ENCODE measurements at places on chromosomes 16 and 17.

- DNase-seq = no peak
Observed at GRCh38 chr16:9176547-9177418, 85.3 kb downstream of the HAPSTR1 start.

- peak; percentile 89 for DNase-seq
Observed at GRCh38 chr16:3029491-3030221, 5.8 kb downstream of the THOC6 start.

DNA sequence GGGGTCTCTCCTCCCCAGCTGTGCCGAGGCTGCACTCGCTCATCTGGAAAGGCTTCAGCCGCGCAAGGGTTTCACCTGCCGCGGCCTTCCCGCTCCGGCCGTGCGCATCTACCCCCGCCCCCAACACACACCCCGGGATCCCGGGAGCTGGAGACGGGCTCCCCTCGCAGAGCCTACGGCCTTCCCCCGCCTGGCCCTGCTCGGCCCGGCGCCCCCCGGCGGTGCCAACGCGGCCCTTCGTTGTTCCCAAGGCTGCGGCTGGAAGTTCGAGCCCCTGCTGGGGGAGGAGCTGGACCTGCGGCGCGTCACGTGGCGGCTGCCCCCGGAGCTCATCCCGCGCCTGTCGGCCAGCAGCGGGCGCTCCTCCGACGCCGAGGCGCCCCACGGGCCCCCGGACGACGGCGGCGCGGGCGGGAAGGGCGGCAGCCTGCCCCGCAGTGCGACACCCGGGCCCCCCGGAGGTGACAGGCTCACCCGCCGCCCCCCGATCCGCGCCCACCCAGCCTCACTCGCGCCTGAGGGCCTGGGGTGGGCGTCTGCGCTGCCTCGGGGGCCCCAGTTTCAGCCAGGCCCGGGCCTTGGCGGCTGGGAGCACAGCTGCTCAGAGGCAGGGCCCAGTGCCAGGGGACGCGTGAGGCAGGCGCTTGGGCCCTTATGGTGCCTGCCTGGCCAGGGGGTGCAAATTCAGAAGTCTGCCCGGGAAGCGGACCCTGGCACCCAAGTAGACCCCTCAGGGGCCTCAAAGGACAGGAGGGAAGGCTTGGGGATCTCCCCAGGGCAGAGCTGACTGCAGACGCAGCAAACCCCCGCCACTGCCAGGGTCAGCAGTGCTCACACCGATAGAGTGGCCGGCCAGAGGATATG is 11.2 kb downstream of the GALK1 start:
- peak; percentile 93 for DNase-seq

DNA sequence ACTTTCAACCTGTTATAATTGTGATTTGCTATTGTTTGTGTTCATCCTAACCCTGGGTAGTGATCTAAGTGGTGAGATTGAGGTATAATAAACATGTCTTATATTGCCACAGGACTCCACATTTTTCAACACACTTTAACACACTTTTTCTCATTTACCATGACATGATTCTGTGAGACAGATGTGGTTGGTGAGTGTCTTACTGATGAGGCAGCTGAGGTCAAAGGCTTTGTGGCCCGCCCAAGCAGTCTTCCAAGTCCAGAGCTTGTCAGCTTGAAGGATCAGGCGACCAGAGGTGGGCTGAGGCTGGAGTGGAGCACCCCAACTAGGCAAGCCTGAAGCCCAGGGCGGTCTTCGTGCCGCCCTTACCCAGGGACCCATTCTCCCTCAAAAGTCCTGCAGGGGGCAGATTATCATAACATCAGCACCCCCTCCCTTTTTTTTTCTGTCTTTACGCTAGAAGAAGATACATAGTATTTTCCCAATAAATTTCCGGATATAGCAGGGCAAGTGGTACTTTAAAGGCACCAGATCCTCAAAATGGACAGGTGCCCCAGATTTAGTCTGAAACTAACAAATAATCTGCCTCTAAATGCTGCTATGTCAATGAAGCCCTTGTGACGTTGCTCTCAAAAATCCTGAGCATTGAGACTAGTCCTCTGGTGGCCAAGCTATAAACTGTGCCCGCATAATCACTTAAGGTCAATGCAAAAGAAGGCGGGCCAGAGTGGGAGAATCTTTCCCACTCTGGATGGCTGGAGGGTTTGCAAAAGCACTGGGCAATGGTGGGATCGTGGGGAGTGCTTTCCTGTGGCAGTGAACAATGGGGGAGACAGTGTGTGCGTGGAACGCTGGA is 21.1 kb downstream of the KCTD19 start:
- DNase-seq = no peak

DNA sequence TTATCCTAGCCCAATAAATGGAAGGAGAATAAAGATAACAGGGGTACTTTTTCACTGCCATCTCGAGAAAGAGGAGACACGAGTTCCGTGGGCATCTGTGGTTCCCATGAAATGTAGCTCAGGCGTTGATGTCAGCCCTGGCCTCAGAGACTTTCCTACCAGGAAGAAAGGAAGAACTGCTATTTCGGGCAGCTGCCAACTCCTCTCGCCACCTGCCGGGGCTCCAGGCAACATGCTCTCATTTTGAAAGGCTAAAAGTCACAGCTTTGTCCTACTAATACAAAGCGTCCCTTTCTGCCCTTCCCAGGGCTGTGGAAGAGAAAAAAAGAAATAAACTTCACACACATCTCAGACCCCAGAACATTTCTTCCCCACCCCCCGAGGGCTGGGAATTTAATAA is 65.8 kb downstream of the DHRS7C start:
- DNase-seq = no peak

- DNase-seq = no peak
Observed at GRCh38 chr17:1043601-1044251, 46.8 kb downstream of the TIMM22 start.

DNA sequence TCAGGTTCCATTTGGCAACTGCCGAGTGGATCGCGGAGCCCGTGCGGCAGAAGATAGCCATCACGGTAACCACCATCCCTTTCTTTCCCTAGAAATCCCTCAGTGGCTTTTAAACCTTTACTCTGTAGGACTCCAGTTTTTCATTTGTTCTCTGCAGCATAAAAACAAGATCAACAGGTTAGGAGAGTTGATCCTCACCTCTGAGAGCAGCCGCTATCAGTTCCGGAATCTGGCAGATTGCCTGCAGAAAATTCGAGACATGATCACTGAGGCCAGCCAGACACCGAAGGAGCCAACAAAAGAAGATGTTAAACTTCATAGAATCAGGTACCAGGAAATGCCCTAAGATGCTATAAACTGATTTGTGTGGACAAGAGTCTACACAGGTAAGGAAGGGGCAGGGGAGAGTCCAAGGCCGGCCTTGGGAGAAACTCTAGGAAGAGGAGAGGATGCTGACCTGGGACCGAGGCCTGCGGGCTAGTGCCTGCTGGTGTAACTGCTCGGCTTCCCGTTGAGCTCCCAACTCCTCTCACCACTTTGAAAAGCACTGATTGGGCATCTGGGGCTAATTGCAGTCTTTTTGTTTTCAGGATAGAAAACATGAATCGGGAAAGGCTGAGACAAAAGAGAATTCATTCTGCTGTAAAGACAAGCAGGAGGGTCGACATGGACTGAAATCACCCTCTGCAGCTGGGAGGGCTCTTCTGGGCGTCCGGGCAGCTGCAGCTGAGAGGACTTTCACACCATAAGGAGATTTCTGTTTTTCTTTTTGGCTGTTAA is 8.1 kb downstream of the MRPL58 start:
- DNase-seq = no peak

- no peak for DNase-seq
Observed at GRCh38 chr17:4777969-4778760, 6.5 kb downstream of the TM4SF5 start.

- DNase-seq = peak; percentile 84
Observed at GRCh38 chr17:29588562-29589411, 661 bp downstream of the GIT1 start.

DNA sequence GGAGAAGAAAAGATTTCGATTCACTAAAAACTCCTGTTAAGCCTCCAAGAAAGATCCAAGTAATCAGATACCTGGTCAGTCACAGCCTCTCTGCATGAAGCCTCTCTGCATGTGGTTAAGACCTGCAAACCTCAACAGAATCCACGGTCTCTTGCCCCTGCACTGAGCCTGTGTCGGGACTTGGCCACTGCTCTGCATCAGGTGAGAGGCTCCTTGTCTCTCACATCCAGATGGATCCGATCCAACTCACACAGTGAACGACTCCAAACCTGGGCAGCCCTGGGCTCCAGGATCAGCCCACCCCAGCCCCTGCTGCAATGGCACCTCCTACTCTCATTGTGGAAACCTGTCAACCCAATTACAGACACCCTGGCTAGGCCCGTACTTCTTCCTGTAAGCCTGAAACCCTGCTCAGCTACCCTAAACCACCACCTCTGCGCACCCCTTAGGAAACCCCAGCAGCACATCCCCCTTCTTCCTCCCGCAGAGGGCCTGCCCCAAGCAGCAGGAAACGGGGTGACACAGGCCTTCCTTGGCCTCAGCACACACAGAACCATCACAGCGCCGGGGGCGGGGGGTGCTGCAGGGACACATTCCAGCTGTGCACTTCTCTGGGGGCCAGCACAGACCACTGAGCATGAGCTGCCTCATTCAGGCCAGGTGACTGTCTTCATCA is 129.5 kb downstream of the ANKRD11 start:
- DNase-seq = peak; percentile 94

DNA sequence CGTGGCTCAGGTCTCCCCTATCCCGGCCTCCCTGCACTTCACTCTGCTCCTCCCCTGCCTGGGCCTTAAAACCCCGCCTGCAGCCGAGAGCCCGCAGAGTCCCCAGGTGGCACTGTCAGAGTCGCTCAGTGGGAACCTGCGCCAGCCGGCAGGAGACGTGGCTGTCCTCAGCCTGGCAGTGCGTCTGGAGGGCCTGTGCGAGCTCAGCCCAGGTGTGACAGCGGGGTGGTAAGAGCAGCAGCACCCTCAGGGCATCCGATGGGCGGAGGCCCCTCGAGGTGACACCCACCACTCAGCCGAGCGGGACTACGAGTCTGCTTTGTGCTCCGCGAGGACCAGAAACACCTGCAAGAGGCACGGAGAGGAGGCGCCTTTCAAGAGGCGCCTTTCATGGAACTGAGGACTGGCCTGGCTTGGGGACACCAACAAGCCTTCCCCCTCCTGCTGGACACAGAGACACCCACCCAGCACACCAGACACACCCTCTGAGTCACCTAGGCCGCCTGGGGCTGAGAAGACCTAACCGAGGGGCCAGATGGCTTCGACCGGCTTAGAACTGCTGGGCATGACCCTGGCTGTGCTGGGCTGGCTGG is at the start of gene CLDN9:
CLDN9 (plus strand) TSS at position 96 of the 593 bp plus-strand sequence; CDS start at position 536, 440 bp downstream.
- no peak for DNase-seq

GRCh38 chr16:74771656-74772315 is 2.8 kb downstream of the FA2H start:
- no peak for DNase-seq

DNA sequence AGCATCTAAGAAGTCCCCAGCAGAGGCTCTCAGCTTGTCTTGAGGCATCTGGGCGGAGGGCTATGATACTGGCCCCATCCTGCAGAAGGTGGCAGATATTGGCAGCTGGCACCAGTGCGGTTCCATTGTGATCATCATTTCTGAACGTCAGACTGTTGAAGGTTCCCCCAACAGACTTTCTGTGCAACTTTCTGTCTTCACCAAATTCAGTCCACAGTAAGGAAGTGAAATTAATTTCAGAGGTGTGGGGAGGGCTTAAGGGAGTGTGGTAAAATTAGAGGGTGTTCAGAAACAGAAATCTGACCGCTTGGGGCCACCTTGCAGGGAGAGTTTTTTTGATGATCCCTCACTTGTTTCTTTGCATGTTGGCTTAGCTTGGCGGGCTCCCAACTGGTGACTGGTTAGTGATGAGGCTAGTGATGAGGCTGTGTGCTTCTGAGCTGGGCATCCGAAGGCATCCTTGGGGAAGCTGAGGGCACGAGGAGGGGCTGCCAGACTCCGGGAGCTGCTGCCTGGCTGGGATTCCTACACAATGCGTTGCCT is at the start of gene CIITA:
CIITA (plus strand) TSS at position 404 of the 543 bp plus-strand sequence; CDS start at position 533, 129 bp downstream.
- DNase-seq = peak; percentile 86

DNA sequence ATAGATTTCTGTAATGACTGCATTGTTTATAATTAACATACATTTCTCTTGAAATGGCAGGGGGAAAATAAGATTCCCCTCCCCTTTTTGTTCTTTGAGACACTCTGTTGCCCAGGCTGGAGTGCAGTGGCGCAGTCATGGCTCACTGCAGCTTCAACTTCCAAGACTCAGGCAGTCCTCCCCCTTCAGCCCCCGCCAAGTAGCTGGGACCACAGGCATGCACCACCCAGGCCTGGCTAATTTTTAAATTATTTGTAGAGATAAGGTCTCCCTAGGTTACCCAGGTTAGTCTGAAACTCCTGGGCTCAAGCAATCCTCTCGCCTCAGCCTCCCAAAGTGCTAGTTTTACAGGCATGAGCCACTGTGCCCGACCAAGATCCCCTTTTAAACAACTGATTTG is 67.7 kb downstream of the KATNIP start:
- DNase-seq = no peak

DNA sequence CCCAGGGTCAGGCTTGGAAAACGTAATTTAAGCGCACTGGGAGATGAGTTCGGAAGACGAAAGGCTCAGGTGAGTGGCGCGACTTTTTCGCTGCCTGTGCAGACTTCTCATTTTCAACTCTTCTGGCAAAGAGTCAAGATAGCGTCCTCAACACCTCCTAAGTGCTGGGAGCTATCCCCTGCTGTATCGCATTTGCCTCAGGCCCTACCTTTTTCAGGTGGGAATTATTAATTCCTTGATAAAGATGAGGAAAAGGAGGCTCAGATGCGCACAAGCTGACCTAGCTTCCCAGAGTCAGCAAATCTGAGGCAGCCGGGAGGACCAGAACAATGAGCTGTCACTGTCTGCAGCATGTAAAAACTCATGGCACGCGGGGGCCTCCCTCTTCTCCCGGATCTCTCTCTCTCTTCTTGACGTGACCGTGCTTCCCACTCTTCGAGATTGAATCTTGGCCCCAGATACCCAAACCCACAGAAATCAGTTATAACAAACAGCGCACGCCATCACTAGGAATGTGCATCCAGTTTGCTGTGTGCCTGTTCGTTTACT is 512 bp upstream of the ADAMTS18 start:
- no peak for DNase-seq

- no peak for DNase-seq
Observed at GRCh38 chr16:56094231-56094630, 97.1 kb upstream of the GNAO1 start.

DNA sequence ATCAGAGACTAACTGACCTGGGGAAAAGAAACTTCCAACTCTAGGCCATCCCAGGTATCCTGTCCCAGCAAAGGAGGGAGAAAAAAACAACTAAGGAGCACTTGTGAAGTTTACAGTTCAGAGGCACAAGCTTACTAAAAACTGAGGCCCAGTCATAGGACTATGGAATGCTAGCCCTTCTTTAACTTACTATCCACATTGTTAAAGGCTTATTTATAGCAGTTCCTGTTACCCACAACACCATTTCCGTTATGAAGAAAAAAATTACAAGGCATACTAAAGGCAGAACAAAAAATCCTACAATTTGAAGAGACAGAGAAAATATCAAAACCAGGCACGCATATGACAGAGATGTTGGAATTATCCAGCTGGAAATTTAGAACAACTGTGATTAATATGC is 159.1 kb downstream of the CDH11 start:
- DNase-seq = no peak

Data from activated CD4-positive, alpha-beta T cell treated with anti-CD3 and anti-CD28 coated beads, Interleukin-2, amount 10 ng/mL, durations not matched to agents 24 days and 14 days (primary cell).